HEK293T (cell line): ENCODE measurements at places on chromosomes 11 and 22.

DNA sequence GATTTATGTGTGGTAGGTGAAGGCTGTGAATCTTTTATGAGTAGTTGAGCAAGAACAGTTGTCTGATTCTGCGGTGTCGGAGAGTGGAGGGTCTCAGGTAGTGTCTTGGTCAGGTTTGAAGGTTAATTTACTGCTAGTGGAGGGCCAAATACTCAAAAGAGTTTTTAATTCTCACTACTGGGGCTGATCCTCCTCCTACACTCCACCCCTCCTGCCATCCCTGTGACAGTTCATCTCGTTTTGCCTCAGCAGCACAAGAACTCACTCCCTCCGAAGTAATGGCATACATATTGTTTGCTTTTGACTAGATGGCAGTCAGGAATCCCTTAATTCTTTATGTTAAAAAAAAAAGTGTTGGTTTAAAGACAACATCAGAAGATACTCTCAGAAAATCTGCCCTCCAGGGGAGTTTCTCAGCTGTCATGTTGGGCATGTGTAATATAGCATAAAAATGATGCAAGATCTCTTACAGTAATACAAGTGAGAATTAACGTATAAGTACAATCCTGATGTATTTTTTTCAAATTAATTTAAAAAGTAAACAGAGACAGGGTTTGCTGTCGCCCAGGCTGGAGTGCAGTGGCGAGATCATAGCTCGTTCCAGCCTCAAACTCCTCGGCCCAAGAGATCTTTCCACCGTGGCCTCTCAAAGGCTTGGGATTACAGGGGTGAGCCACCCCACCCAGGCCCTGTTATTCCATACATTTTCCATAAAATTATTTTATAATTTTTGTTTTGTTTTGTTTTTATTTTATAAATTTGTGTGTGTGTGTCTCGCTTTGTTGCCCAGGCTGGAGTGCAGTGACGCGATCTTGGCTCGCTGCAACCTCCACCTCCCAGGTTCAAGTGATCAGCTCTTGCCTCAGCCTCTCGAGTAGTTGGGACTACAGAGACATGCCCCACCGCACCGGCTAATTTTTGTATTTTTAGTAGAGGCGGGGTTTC lies 1.3 kb downstream of the FAR1 start:
- no peak for DNase-seq

DNA sequence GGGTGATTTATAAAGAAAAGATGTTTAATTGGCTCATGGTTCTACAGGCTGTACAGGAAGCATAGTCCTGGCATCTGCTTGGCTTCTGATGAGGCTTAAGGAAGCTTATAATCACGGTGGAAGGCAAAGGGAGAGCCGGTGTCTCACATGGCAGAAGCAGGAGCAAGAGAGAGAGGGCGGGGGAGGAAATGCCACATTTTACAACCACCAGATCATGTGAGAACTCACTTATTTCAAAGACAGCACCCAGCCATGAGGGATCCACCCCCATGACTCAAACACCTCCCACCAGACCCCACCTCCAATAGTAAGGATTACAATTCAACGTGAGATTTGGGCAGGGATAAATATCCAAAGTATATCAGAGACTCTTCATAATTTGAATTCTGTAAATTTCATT lies 200.7 kb downstream of the MSANTD4 start:
- no peak for DNase-seq

GRCh38 chr22:25518000-25518663 lies 46.3 kb upstream of the GRK3 start:
- no peak for DNase-seq

- no peak for DNase-seq
These were observed 13.2 kb downstream of the VPS37C start for GRCh38 chr11:61147791-61148620.

DNA sequence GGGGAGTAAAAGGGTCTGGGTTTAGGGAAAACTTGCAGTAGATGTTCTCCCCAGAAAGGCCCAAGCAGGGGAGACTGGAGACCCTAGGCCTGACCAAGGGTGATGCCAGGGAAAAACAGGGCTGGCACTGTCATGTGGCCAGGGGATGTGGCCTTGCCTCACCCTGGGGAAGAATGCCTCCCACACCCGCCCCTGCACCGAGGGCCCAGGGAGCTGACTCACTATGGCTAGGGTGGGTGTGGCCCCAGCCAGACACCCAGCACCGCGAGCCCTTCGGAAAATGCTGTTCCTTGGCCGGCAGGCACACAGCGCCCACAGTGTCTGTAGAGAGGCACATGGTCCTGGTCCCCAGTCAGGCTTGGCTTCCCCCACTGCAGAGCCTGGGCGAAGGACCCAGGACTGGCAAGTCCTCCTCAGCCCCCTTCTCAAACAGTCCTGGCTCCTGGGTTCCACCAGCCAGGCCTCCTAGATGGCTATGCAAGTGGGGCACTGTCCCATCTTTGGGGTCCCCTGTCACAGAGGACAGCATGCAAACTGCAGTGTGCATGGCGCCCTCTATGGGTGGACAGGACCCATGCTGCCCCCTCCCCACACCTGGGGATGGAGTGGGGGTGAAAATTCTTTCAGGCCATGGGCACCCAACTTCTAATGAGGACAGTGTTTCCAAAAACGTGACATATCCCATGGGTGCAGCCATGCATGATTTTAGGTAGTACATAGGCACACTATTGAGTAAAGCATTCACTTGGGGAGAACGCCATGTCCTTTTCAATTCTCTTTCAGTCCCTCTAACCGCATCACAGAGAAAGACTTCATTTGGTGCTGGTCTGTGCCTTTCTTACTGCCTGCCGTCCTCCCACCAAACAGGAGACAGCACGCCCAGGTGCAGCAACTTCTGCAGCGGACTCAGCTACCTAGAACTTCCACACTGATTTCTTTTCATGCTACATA lies 15.2 kb downstream of the TMPRSS5 start:
- DNase-seq: peak; percentile 56

GRCh38 chr22:43819931-43820640 lies 8.0 kb upstream of the EFCAB6 start:
- no peak for DNase-seq

DNA sequence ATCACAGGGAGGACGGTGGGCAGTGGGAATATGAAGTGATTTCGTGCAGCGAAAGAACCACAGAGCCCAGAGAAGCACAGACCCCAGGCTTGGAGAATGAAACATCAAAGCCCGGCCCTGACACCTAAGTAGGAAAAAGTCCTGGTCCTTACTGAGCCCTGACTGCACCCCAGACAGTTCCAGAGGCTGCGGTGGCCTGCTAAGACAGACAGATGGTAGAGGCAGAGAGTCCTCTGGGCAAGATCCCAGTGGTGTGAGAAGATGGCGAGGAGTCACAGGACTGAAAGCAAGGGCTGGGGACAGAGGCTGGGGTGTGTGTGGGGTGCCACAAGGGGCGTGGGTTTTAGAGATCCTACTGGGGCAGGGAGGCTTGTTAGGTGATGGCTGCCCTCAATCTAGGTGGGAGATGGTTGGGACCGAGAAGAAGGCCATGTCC lies 3.7 kb downstream of the CBX6 start:
- DNase-seq: no peak

- DNase-seq: no peak
These were observed 101.9 kb downstream of the IGLL1 start for GRCh38 chr22:23478175-23478574.
